ENCODE measurements at places on chromosomes 12 and 14. TPM values are rescaled to one million over a fixed set of nuclear protein-coding genes. Genes with fewer than 3 reads are reported as not detected.

DNA sequence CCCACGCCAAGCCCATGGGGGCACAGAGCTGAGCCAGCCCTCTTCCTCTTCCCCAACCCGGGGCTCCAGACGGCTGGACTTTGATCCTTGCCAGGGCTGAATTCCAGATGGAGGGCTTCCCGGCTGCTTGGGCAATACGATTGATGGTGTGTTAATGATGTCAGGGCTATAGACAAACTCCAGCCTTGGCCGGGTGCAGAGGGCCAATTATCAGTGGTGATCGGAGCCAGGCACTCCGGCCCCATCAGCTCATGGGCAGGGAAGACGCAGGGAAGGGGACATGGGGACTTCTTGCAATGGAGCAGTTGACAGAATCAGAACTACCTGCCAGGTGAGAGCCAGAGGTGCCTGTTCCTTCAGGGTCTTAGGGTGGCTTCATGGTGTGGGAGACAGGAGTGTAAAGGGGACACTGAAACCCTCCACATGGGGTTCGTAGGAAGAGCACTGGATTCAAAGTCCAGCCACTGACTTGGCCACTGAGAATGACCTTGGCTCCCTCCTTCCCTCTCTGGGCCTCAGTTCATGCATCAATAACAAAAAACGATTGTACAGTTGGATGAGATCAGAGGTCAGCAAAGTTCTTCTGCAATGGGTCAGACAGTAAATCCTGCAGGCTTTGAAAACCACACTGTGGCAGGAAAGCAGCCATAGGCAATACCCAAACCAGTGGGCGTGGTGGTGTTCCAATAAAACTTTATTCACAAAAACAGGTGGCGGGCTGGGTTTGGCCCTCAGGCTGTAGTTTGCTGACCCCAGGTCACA lies 333.7 kb downstream of the MED13L start:
- no peak for DNase-seq

GRCh38 chr12:21546716-21547115 lies 20.6 kb downstream of the SPX start:
- DNase-seq: no peak

GRCh38 chr12:112537710-112538396 lies 119.1 kb downstream of the PTPN11 start:
- DNase-seq: no peak

GRCh38 chr12:26473291-26473690 lies 277.9 kb downstream of the SSPN start:
- DNase-seq: no peak

DNA sequence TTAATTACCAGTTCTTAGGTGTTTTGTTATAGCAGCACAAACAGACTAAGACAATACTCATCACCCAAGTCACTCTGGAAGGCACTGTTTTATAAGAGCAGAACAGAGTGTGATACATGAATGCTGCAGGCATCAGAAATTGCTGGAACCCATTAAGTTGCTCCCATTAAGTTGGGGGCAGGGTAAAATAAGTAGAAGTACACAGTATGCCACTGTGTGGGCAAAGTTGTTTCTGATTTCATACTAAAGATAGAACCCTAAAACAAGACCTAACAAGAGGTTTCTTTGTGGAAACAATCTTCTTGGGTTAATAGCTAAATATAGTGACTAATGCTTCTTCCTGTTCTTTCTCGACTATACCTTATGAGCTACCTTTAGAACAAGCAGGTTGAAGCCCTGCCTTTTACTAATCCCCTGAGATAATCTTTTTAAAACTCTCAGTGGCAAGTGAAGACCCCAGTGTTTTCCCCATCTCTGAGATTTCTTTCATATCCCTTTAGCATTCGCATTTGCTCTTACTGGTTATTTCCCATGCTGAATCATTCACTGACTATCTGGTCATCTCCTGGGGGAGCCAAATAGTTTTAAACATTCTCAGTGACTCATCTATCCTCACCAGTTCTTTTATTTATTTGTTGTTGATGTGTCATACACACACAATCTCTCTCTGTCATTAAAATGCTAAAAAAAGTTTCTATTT lies 52.3 kb downstream of the SOCS2 start:
- DNase-seq: no peak

- DNase-seq: no peak
Observed at GRCh38 chr12:39012870-39013269, 107.5 kb upstream of the CPNE8 start.

GRCh38 chr12:131830335-131830913 lies 2.2 kb downstream of the MMP17 start:
- no peak for DNase-seq

GRCh38 chr12:120737557-120738251 lies 12.1 kb downstream of the ACADS start:
- no peak for DNase-seq

DNA sequence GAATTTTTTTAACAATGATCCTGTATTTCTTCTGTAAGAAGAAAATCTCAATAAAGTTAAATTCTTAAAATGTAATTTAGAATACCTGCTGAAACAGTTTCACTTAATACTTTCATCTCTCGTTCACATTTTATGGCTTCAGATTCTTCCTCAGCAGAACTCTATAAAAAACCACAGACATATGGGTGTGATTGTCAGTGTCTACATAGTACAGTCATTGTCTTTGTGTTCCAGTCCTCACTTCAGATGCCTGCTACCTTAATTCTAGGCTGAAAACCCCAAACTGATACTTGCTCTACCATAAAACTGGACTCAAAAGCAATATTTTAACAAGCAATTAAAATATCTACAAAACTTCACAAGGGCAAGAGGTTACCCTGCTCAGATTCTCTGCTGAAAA lies 71.8 kb downstream of the DNAI7 start:
- DNase-seq: no peak

DNA sequence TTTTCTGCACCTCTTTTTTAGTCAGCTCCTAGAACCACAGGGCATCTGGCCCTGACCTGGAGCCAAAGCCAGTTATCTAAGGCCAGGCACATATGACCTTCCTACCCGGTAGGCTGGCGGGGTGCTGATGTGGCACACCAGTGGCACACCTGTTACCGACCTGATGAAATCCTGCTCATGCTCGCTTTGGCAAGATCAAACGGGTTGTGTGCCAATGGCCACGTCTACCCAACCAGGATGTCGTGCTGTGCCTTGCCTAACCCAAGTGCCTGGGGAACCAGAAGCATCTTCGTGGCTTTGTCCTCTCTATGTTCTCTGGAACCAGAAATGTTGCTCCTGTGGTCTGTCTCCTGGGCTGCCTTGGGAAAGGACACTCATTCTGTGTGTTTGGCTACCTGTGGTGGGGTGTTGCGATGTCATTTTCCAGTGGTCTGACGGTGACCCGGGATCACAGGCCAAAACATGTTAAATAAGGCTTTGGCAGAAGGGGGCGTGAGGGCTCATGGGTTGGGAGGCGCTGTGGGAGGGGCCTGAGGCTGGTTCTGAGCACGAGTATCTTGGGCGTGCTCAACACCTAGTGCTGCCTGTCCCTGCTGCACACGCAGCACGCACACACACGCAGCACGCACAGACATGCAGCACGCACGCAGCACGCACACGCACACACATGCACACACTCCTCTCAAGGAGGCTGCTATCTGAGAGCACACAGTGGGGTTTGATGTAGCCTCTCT lies 27.9 kb downstream of the CCNK start:
- DNase-seq: no peak

DNA sequence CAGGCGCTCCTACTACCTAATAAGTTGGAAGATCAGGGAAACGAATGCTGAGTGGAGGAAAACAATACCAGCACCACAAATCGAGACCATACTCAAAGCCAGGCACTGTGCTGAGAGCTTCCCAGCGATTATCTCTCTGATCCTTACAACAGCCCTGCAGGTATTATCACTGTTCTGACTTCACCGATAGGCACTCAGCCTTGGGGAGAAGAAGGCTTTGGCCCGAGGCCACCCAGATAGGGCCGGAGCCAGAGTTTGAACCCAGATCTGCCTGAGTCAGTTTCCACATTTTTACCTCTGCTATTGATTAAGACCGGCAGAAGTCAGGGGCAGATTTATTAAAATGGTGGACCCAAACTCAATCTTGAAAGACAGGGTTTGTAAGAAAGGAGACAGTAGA lies 4.9 kb downstream of the SVOP start:
- DNase-seq: no peak

DNA sequence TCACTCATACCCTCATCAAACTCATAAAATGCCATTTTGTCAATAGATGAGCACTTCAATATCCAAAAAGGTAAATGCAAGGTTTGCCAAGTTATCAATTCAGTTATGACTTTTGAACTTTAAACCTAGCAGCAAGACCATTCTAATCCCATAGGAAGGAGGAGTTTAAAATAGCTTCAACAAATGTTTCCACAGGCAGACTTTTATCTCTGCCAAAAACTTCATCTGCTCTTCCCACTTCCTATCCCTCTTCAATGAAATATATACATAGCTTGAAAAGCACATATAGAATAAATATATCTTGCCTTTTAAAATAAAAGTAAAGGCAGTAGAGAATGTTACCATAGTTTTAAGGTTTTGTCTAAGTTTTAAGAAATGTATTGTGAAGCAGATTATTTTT lies 1749.1 kb upstream of the SEL1L start:
- no peak for DNase-seq

DNA sequence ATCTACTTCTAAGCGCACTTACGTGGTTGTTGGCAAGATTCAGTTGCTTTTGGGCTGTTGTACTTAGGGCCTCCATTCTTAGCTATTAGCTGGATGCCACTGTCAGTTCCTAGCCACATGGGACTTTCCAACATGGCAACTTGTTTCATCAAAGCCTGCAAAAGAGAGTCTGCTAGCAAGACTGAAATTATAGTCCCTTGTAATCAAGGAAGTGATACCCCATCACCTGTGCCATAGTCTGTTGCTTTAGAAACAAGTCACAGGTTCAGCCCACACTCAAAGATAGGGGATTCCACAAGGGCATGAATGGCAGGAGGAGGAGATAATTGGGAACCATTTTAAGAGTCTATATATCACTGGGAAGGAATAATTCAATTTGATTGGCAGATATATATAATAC lies 27.1 kb upstream of the SLC17A8 start:
- DNase-seq: no peak

GRCh38 chr12:29534935-29535334 lies 37.4 kb upstream of the OVCH1 start:
- DNase-seq: no peak

DNA sequence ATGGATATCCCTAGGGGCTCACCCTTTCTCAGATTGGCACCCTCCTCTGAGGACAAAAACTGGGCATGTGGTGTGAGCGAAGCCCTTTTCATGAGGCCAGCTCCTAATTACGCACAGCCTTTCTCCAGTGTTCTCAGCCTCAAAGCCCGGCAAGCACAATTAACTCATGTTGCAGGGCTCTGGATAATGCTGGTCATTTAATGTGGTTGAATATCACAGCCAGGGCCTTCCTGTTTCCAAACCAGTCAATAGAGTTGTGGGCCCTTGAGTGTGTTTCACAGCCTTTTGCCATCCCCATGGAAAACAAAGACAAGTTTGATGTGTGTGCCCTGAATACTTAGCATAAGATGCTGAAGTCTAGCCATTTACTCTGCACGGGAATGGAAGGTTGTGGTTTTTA lies 114.2 kb upstream of the ARHGAP5 start:
- no peak for DNase-seq

GRCh38 chr14:69259527-69260189 lies at the start of gene GALNT16:
Gene GALNT16 (plus strand): TSS chr14:69260158. CDS start chr14:69260291, 133 bp downstream.
- no peak for DNase-seq

DNA sequence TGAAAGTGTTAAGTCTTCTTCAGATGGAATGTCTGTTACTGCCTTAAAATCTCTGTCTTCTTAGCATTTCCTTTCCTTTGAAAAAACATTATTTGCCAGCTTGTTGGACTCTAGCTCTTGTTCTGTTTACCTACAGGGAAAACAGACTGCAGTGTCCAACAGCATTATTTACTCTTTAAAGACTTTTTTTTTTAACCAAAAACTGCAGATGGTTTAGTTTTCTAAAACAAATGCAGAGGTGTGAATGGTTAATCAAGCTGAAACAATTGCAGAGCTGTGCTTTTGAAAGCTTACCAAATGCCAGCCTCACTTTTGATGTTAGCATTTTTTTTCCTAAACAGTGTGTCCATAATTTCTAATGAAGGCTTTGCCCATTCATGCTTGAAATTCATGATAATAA lies 323.3 kb downstream of the TMEM117 start:
- DNase-seq: no peak

DNA sequence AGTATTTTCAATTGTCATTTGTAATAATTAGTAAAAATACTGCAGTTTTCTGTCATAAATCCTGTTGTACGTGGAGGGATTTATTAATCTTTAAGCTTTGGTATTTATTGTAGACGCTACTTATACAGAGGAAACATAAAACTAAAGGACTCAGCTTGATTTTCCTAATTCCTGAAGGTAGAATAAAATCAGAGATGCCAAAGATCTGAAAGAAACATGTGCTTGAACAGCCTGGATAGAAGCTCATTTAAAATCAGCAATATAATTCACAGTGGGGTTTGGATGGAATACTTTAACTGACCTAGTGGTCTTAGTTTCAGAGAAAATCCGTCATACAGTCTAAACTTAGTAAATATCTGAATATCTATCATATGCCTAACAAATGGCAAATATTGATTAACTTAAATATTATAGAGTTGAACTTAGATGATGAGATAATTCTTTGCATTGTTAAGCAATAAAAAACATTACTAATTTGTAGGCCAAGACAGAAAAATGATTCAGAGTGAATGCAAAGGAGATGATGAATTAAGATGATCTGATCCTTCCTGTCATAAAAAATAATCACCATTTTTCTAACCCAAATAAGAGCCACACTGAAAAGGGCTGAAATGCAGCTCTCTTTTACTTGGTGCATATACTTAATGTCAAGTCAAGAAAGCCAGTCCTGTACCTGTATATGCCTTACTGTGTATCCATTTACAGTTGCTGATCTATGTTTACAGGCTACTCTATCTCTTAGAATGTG lies 397.1 kb upstream of the DCN start:
- DNase-seq: no peak

DNA sequence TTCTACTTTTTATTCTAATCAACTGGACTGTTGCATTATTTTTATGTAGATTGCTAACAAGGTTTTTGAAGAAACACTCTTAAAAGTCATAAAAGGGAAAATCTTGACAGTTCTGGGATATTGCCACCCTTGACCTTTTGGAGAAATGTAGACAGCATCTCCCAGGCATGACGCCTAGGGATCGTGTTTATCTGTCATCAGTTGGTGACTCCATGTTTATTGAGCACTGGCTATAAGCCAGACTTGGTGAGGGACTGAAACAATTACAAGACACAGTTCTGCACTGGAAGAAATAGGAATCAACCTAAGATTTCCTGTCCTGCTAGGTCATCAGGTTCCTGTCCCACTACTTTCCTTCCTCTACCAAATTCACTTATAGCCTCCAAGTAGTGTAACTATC lies 34.5 kb downstream of the HMGA2 start:
- DNase-seq: no peak

GRCh38 chr14:105050551-105050897 lies 14.7 kb downstream of the GPR132 start:
- no peak for DNase-seq

Gene TIMELESS
- total RNA-seq: 5.8 TPM

Gene CYP27B1
- 1.5 TPM for total RNA-seq

Gene SERPINA5
- not detected for total RNA-seq

Gene OR4K1
- not detected for total RNA-seq

Gene ADIPOR2
- total RNA-seq: 36.4 TPM

Gene MIP
- not detected for total RNA-seq

Gene KLRB1
- total RNA-seq: 6.1 TPM

Gene FOXN4
- not detected for total RNA-seq
